Fibroblast of skin of left biceps (primary cell): ENCODE measurements at places on chromosomes 11 and 22.

- peak; percentile 73 for DNase-seq
These were observed 275.0 kb upstream of the SESN3 start for GRCh38 chr11:95505927-95506426.

DNA sequence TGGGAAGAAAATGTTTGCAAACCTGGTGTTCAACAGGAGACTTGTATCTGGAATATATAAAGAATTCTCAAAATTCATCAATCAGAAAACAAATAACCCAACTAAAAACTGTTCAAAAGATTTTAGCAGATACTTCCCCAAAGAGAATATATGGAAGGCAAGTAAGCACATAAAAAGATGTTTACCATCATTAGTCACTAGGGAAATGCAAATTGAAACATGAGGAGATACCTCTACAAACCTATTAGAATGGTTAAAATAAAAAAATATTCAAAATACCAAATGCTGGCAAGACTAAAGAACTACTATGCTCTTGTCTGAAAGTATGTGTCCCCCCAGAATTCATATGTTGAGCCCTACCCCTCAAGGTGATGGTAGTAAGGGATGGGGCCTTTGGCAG lies 8.6 kb downstream of the EXPH5 start:
- no peak for DNase-seq

- DNase-seq = no peak
These were observed 117.7 kb upstream of the SORL1-AS1 start for GRCh38 chr11:121570453-121570852.

GRCh38 chr11:134488913-134489312 lies 76.9 kb upstream of the B3GAT1 start:
- DNase-seq = no peak

GRCh38 chr22:20084547-20085413 lies 4.7 kb downstream of the DGCR8 start:
- DNase-seq = no peak

GRCh38 chr22:48869788-48870187 lies 957.9 kb downstream of the BRD1 start:
- no peak for DNase-seq

DNA sequence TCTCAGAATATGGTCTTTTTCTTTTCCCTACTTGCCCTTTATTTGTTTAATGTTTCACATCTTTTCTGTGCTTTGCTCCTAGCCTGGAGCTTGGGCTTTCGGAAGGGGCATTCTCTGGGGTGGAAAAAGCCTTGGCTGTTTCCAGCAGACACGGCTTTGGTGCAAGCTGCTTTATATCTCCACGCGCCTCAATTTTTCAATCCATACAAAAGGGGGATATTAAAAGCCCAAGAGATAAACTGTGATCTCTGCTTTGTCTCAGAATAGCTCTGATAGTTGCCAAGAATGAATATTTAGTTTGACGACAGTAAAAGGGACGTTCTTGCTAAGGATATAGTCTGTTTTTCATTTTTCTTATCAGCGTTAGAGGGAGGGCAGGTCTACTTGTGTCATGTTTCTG lies 194.0 kb upstream of the KIRREL3 start:
- DNase-seq = no peak

DNA sequence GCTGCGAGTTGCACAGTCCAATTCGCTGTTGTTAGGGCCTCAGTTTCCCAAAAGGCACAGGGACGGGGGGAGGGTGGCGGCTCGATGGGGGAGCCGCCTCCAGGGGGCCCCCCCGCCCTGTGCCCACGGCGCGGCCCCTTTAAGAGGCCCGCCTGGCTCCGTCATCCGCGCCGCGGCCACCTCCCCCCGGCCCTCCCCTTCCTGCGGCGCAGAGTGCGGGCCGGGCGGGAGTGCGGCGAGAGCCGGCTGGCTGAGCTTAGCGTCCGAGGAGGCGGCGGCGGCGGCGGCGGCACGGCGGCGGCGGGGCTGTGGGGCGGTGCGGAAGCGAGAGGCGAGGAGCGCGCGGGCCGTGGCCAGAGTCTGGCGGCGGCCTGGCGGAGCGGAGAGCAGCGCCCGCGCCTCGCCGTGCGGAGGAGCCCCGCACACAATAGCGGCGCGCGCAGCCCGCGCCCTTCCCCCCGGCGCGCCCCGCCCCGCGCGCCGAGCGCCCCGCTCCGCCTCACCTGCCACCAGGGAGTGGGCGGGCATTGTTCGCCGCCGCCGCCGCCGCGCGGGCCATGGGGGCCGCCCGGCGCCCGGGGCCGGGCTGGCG lies at the start of gene BCR:
BCR (plus strand) TSS at position 209 of the 592 bp plus-strand sequence. CDS start 452 bp downstream, outside the sequence.
- no peak for DNase-seq

DNA sequence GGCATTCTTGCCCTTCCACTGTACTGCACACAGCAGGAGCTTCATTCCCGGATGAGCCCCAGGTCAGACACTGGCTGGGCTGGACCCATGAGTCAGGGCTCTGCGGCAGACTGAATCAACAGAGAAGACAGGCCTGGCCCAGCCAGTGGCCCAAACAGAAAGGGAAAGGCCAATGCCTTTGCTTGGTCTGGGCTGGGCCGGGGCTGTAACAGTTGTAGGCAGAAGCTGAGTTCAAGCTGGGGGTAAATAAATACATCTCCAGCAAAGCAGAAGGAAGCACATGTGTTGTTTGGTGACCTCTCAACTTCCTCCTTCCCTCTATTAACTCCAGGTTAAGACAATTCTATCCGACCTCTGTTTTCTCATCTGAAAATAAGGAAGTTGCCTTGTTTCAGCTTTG lies 1.8 kb upstream of the SMIM35 start:
- DNase-seq = no peak

- no peak for DNase-seq
These were observed 4.2 kb downstream of the GRAMD1B start for GRCh38 chr11:123434262-123434661.

DNA sequence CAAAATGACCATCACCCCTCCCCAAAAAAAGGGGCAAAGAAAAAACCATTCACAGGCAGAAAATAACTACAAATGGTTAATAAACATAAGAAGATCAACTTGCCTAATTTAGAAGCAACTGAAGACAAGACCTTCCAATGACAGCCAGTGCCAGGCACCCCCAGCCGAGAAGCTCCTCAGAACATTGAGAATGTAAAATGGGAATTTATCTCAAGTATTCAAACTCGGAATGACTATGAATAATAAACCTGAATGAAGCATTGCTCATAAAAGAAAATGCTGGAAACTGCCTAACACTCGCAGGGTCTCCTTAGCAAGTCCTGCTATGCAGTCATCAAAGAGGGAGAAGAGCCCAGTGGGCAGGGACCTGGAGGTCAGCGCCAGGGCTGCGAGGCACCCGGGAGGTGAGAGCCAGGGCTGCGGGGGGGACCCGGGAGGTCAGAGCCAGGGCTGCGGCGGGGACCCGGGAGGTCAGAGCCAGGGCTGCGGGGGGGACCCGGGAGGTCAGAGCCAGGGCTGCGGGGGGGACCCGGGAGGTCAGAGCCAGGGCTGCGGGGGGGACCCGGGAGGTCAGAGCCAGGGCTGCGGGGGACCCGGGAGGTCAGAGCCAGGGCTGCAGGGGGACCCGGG lies 23.2 kb upstream of the MOB2 start:
- DNase-seq = no peak

DNA sequence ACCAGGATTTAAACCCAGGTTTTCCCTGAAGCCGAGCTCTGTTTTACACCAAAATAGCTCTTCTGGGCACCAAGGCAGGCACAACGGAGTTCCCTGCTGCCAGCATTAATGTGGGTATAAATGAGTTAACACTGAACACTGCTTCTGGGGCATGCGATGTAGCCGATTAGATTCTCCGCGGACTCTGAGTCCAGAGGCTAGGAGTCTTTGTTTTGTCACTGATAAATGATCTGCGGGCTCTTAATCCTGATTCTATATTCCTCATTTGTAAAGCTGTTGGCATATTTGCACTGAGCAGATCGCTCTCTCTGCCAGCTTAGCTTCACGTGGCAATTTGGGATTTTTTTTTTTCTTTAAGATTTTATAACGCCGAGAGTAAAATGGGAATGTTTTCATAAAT lies 16.8 kb upstream of the LDLRAD3 start:
- no peak for DNase-seq

DNA sequence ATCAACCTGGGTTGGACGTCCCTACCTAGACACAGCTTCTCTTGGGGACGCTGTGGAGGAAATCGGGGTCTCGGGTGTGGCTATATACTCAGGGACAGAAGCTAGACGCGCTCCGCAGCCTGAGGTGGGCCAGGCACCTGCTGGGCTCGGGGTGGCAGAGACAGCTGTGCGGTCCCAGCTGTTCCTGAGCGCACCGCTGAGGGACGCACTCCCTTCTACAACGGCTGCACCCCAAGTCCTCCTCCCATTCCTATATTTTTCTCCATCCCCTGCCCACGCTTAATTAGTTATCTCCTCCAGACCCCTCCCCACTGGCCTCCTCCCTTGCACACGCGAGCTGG lies 188 bp upstream of the MTNR1B start:
- no peak for DNase-seq

GRCh38 chr11:57313788-57314135 lies 11.0 kb downstream of the TNKS1BP1 start:
- no peak for DNase-seq

- DNase-seq = no peak
These were observed 17.1 kb downstream of the MAFF start for GRCh38 chr22:38218661-38219622.

GRCh38 chr11:134613646-134614045 lies 201.6 kb upstream of the B3GAT1 start:
- DNase-seq = no peak

GRCh38 chr11:12200991-12201985 lies 90.9 kb downstream of the MICAL2 start:
- DNase-seq = peak; percentile 83

DNA sequence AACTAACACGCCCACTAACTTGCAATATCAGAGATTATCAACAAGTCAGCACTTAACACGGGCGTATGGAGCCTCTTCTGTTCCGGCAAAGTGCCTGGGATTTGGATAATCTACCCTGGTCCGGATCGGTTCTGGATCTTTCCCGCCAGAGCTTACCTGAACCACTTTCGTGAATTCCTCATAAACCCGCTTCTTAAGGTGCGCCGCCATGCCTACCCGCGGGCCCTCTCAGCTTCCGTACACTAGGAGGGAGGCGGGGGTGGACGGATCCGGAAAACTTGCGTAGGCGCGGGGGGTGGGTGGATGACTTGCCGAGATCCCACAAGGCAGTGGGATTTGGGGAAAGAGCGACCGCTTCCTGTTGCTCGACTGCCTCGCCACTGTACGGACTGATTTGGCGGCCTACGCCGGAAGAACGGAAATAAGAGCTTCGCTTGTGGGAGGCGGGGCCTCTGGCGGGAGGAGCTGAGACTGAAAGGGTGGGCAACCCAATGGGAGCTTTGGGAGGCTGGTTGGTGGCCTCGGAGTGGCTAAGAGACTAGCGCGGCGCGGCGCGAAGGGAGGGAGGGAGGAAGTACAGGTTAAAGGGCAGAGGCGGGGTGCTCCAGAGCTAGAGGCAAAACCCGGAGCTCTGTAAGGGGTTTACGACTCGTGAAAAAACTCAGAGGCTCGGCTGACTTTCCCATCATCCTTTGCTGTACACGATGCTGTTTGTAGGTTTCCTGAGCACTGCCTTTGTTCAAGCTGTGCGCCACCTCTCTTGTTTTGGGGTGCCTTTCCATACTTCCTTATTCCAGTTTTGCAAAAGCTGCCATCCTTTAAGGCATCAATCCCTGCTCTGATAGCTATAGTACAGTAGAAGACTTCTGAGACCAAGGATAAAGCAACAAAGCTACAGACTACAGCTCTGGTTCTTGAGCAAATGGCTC lies at the start of gene INTS4:
INTS4 (minus strand) TSS at position 235 of the 929 bp plus-strand sequence; CDS start at position 210, 25 bp downstream.
- peak; percentile 99 for DNase-seq

DNA sequence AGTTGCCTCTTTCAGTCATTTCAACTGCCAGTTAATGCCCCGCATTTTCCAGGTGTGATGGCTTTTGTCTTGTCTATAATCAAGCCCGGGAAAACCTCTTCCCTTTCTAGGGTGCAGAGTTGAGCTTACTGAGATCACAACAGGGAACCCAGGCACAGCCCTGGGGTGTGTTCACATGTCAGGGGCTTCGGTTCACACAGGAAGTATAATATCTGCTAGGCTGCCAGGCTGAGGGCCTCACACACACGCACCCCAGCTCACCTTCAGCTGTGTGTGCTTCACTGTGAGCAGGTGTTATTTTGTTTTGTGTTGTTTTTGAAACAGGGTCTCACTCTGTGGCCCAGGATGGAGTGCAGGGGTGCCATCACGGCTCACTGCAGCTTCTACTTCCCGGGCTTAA lies 9.7 kb upstream of the SOX10 start:
- DNase-seq = no peak

- no peak for DNase-seq
These were observed 11.1 kb upstream of the SLC37A2 start for GRCh38 chr11:125052047-125052446.

- no peak for DNase-seq
These were observed 121.7 kb downstream of the FEZ1 start for GRCh38 chr11:125374398-125374797.

DNA sequence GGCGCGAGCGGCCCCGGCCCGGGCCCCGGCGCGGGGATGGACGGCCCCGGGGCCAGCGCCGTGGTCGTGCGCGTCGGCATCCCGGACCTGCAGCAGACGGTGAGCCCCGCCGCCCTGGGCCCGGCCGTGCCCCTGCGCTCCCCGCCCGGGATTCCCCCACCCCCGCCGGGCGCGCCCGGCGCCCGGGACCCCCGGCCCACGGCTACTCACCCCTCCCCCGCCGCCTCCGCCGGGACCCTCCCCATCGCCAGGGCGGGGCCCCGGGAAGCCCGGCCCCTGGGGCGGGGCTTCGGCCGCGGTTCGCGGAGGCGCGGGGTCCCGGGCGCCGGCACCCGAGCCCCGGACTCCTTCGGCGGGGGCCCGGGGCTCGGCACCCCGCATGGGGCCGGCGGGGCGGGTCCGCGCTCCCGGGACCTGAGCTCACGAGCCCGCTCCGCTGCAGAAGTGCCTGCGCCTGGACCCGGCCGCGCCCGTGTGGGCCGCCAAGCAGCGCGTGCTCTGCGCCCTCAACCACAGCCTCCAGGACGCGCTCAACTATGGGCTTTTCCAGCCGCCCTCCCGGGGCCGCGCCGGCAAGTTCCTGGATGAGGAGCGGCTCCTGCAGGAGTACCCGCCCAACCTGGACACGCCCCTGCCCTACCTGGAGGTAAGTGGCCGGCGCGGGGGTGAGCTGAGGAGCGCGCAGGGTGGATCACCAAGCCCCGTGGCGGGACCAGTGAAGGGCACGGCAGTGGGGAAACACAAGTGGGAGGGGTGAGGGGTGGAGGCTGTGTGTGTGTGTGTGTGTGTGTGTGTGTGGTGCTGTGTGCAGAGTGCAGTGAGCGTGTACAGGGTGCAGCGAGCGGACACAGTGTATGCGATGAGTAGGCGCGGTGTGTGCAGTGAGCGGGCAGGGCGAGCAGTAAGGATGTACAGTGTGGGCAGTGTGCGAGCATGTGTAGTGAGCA lies 2.3 kb downstream of the SHANK3 start:
- DNase-seq = no peak

GRCh38 chr11:12598330-12599256 lies 75.6 kb upstream of the TEAD1 start:
- DNase-seq = no peak

GRCh38 chr22:30021881-30022619 lies 58.2 kb upstream of the HORMAD2 start:
- no peak for DNase-seq

DNA sequence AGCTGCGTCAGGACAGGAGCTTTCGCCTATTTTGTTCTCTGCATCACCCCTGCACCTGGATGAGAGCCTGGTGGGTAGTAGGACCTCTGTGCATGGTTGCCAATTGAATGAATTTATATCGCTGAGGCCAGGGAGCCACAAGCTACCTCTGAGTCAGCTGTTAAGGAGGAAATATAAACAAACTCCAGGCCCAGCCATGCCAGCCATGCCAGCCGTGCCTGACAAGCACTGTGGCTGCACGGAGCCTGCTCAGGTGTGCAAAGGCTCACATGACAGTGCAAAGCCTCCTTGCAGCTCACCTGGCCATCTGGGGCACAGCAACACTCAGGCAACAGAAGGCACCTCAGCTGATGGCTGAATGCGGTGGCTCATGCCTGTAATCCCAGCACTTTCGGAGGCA lies 33.7 kb upstream of the LINC01488 start:
- DNase-seq = no peak
